Stimulated activated CD8-positive, alpha-beta memory T cell treated with anti-CD3 and anti-CD28 coated beads, Interleukin-12 subunit alpha, Interleukin-12 subunit beta, amount 100 ng/mL, for 4 hours (primary cell): ENCODE measurements at places on chromosomes 5 and 9.

DNA sequence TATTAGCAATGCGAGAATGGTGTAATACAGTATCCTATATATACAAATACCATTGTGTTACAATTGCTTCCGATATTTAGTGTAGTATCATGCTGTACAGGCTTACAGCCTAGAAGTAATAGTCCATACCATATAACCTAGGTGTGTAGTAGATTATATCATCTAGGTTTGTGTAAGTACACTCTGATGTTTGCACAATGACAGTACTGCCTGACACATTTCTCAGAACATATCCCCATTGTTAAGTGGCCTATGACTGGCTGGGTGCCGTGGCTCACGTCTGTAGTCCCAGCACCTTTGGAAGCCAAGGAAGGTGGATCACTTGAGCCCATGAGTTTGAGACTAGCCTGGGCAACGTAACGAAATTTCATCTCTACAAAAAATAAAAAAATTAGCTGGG lies 124.6 kb downstream of the PAM start:
- no peak for DNase-seq

- DNase-seq: no peak
Measured at GRCh38 chr9:113343732-113344231, 3.7 kb upstream of the WDR31 start.

GRCh38 chr9:92808726-92809451 lies 44.3 kb upstream of the BICD2 start:
- DNase-seq: no peak

DNA sequence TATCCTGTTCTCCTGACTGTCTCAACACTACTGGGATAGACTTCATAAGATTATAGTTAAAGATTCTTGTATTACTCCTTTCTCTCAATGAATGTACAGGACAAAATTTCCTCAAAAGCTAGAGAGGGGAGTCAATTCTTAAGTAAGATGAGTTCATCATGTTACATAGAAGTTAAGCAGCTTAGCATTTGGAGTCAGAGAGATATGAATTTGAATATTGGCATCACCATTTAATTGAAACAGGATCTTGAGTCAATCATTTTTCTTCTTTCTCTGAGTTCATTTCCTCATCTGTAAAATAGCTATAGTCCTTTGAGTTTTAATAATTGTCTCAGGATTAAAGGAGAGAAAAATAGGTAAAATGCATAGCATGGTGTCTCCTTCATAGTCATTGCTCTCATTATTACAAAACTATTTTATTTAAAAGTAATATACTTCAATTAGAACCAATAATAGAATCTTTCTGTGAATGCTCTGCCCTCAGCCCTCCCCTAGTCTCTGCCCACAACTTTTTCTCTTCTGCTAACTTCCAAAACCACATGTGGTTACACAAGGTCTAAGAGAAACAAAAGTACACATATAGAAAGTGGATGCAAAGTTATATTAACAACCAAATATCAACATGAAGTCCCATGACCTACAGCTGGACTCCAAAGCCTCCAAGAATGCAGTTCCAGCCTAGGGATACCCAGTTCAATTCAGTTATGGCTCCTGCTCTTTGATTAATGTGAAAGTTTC lies 265.6 kb downstream of the TLE1 start:
- DNase-seq: no peak

- DNase-seq: no peak
Measured at GRCh38 chr5:134007581-134008265, 2.9 kb upstream of the VDAC1 start.

DNA sequence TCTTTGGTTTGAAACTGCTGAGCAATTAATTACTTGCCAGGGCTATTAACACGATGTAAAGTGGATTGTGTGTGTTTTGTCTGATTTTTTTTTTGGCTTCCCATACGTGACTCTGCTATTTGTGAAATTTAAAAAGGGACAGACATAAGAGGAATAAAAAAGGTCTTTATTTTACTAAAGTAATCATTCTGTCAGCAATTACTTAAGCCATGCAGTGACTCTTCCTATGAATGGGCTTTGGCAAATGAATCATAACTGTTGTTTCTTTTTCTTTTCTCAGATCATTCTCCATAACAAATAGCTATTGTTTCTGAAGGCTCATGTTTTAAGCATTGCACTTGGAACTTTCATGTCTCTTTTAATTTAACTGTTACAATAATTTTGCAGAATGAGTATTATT lies 461.3 kb upstream of the RORB start:
- no peak for DNase-seq

- no peak for DNase-seq
Measured at GRCh38 chr5:54616518-54617220, 99.1 kb downstream of the SNX18 start.

DNA sequence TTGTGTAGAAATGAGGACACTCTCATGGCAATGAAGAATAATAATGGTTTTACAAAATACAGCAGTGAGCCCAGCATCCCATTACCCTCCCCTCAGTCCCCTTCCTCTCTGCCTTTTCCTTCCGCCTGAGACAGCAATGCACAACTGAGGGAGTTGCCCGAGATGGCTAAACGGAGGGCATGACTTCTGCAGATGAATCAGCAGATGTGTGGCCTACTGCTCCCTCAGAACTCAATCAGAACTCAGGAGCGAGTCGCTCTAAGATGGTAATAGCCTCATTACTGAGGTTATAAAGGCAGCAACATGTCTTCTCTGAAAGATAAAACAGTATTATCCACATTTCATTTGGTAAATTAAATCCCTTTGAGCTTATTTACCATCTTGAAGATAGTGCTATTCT lies 326.6 kb downstream of the ENC1 start:
- no peak for DNase-seq

DNA sequence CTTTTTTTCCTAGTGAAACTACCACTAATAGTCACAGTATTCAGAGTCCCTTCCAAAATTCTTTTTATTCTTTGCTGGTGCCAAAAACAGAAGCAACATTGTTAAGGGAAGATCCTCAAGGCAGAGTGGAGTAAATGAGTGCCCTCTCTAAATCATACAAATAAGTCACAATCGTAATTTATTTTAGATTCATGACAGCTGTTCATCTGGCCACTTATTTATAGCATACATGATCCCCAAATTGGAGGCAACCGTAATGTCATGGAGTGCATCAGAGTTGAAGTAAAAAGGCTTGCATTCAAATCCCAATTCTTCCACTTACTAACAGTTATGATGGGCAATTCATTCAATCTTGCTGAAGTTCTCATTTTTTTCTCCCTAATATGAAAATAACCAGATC lies 33.4 kb downstream of the POLK start:
- no peak for DNase-seq
